Mesendoderm (in vitro differentiated cells): ENCODE measurements at places on chromosomes 13 and 19.

DNA sequence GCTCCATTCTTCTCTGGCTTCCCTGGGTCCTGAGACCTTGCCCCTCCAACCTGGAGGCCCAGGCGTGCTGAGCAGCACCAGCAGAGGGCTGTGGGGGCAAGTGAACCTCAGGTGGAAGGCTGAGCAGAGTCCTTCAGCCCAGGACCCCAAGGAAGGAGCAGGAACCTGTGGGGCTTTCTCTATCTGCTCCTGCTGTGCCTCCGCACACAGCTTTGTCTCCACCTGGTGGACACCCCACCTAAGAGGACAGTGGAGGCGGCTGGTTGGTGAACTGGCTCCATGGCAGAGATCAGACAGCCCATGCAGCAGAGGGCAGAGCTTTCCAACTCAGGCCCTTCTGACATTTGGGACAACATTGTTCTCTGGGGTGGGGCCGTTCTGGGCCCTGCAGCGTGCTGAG, 19.7 kb downstream of the ZFR2 start:
- DNase-seq, result peak; percentile 61

GRCh38 chr13:31912647-31913401, 118.8 kb upstream of the FRY start:
- DNase-seq, result no peak

DNA sequence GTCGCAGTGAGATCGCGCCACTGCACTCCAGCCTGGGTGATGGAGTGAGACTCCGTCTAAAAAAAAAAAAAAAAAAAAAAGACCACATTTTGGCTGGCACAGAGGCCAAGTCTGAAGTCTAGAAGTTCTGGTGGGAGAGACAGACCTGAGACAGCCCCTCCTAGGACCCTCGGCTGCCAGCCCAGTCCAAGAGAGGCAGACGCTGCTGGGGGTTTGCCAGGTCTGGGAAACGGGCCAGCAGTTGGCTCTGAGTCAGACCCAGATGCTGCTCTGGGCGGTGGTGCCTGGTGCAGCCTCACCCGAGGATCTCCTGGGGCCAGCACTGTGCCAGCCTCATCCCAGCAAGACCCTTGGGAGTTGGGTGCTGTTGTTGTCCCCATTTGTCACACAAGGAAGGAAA, 5.8 kb downstream of the FCHO1 start:
- no peak for DNase-seq

- no peak for DNase-seq
These were observed 79.7 kb downstream of the GADD45B start for GRCh38 chr19:2555422-2556220.

- peak; percentile 78 for DNase-seq
These were observed 46.7 kb downstream of the NOTCH3 start for GRCh38 chr19:15154002-15154612.

DNA sequence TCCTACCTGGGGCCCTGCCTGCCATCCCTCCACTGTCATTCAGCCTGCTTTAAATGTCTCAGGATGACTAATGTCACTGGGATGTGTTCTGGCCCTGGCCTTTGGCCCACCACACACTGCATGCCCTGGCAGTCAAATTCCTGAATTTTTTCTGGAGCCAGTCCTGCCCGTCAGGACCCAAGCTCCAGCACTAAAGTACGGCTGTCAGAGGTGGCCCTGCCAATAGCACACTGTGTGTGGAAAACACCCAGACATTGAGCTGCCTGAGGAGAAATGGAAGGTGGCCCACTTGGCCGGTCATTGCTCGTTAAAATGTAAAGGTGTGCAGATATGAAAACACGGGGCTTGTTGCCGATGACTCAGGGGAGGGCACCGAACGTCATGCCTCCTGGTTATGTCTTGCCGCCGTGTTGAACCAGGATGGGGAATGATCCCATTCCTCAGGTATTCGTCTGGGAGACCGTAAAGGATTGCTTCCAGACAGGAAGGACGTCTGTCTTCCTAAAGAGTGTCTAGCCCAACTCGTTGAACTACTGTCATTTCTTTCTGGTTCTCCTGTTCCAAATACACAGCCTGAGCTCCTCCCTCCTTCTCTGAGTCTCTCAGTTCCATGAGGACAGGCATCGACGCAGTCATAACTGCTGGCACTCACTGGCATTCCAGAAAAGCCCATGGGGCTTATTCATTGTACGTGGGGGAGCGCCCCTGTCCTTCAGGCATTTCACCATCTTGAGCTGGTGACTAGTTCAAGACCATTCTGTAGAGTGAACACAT, 40.6 kb downstream of the COL4A2 start:
- DNase-seq, result peak; percentile 79

DNA sequence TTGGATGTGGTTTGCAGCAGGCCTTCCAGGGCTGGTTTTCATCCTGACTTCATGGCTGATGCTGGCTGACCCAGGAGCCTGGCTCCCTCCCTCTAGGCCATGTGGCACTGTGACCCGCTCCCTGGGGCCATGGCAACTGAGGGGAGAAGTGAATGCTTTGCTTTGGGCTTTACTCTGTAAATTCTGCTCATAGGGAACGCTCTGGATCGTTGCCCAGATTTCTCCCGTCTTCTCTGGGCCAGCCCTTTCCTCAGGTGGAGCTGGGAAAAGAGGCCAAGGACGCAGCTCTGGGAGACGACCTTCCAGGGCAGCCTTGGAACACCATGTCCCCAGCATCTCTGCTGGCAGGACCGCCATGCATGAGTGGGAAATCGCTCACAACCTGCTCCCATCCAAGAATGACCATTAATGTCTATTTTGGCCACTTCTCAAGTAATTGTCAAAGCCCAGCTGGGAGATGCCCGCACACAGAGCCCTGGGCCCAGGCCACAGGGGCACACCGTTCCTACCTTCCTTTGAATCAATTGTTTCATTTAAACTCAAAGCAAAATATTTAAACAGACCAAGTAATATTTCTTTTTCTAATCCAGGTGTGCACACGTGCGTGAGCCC, 321.8 kb downstream of the TEX29 start:
- no peak for DNase-seq

GRCh38 chr19:43699506-43700394, 16.1 kb upstream of the IRGC start:
- peak; percentile 75 for DNase-seq
